Stimulated activated CD8-positive, alpha-beta memory T cell treated with anti-CD3 and anti-CD28 coated beads, Interleukin-7, amount 100 ng/mL, for 48 hours (primary cell): ENCODE measurements at places on chromosomes 4 and X.

- DNase-seq = no peak
Measured at GRCh38 chr4:158492391-158492790, 29.3 kb upstream of the RXFP1 start.

DNA sequence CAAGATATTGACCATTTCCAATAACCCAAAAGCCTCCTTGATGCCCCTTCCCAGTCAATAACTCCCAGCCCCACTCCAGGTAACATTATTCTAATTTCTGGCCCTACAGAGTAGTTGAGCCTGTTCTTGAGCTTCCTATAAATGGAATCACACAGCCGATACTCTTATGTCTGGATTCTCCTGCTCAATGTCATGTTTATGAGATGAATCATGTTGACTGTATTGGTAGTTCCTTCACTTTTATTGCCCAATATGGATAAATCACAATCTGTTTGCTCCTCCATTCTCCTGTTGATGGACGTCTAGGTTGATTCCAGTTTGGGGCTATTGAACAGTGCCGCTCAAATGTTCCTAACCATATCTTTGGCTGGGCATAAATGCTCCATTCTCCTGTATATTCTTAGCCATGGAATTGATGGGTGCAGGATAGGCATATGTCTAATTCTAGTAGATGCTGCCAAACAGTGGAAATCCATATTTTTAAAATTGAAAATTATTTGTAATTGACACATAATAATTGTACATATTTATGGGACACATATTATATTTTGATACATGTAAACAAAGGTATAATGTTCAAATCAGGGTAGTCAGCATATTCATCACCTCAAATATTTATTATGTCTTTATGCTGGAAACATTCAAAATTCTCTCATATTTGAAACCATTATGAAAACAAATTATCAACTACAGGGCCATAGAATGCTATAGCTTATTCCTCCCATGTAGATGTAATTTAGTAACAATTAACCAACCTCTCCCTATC, 40.5 kb upstream of the SLC2A9 start:
- DNase-seq = no peak

DNA sequence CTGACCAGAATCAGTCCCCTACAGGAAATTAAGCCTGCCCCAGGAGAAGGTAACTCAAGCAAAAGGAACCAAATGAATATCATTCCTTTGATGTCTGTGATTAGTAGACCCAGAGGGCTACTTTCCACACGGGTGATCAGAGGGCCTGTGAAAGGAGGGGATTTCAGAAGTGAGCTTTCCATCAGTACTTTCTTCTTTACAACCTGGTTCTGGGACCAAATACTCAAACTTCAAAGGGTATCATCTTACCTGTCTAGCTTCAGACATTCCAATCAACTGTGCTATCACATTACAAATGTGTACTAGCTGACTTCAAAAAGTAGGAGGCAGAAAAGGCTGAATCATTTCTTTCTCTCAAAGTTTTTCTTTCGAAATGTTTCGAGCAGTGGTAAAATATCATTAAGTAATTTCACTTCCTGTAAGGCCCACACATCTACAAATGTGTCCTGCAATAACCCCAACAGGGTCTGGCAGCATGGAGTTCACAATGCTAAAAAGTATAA, 23.9 kb downstream of the ACSL4 start:
- DNase-seq = no peak

DNA sequence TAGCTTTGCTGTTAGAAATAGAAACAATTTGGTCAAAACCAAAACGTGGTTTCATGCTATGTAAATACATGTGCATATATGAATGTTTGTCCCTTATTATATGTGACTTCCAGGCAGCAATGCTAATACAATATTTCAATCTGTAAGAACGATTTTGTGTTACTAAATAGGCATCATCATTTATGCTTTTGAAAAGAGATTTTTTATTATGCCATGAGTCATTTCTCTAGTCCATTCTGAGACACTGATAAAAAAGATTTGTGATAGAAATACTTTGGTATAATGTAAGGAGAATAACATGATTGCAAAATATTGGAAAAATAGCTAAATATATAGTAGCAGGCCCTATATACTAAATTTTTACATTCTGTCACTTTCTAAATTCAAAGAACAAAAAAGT, 28.9 kb downstream of the SYNPO2 start:
- no peak for DNase-seq

GRCh38 chr4:40281099-40281498, 54.0 kb upstream of the CHRNA9 start:
- no peak for DNase-seq

DNA sequence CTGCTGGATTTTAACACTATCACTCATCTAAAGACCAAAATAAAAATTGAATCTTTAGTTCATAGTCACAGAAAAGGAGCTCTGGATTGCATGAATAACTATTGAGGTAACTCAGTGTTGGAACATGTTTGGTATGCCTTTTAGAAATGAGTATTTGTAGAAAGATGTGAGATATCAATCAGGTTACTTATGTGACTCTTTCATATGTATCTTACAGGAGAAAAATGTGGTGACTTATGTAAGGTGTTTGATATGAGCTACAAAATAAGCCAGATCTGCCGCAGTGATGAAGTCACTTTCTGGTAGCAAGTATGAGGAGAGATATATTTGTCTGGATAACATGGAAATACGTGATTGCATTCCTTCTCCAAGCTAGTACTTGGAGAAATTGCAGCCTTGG, 1653.3 kb upstream of the PCDH7 start:
- DNase-seq = no peak

DNA sequence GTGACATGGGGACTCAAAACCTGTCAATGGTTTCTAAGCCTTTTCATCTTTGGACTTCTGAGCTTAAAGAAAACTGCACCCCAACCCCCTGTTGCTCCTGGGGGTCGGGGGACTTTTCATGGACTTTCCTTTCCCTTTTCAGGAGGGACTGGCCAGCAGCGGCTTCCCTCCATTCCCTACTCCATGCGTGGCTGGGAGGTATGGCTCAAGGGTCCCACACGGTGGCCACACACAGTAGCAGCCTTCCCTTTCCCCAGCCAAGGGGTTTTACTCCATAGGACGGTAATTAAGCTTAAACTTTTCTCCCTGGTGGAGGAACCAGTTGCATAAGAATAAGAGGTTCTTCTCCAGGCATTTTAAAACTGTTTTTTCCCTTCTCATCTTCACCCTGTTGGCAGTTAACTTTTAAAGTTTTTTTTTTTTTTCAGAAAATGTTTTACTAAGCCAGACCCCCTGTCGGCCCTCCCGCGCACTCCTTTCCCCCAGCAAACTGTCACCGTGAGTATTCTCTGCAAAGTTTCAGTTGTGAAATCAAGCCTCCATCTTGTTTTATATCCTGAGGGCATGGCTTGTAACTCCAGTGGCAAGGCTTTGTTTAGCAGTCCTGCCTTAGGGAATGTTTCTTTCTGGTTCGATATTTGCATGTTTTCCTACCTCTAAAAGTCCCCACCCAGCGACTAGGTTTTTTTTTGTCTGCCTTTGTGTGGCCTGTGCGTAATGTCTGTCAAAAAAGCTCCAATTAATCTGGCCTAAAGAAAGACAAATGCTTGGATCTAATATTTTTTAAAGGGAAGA, 325.7 kb downstream of the TLL1 start:
- no peak for DNase-seq

DNA sequence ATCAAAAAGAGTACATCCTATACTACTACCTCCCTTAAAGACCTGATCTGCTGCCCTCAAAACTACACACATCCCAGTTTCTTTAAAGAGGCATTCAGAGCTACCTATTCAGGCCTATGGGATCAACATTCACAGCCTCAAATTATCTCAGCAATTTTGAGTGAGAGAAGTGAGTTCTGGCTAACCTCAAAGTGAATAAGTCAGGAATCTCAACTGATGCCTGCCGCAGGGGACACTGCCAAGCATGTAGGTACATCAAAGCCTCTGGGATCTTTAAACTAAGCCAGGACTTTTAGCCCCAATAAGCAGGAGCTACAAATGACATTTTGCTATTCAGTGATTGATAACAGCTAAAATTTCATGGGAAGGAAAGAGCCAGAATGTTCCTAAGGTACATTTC, 11.6 kb downstream of the GRPR start:
- DNase-seq = no peak

DNA sequence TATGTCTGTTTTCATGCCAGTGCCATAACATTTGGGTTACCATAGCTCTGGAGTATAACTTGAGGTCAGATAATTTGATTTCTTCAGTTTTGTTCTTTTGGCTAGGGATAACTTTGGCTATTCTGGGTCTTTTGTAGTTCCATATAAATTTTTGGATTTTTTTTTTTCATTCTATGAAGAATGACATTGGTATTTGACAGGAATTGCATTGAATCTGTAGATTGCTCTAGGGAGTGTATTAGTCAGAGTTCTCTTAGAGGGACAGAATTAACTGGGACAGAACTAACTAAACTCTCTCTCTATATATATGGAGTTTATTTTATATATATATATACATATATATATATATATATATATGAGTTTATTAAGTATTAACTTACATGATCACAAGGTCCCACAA, 32.2 kb upstream of the SLIT2 start:
- no peak for DNase-seq

DNA sequence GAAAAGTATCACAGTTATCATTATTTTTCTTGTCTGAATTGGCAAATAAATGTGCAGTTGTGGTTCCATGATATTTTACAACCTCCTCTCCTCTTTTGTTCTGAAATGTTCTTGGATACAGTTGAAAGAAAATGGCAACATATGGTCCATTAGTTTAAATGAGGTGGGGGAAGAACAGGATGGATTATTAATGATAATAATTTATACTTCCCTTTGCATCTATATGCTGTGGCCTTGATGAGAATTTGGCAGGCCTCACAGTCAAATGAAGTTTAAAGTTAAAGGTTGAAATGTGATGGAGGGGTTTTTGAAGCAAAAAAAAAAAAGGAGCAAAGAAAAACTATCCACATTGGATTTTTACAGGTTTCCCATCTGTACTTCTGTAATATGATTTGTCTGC, 946.3 kb upstream of the INTU start:
- DNase-seq = no peak

DNA sequence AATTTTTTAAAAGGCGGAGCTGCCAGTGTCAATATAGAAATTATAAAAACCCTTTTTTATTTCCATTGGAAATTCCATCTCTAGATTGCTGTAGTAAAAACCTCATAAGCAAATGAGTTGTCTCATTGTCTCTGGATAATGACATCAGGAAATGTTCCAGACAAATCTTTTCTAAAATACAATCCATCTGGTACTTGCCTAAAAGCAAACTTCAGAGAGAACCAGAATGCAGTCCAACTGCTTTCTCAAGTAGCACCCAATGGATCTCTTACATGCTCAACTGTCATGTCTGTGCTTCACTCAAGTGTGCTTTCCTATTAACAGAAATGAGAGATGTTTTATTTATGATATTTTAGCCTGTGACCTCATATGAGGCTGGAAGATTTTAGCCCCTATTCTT, 399.6 kb upstream of the NDST3 start:
- no peak for DNase-seq

DNA sequence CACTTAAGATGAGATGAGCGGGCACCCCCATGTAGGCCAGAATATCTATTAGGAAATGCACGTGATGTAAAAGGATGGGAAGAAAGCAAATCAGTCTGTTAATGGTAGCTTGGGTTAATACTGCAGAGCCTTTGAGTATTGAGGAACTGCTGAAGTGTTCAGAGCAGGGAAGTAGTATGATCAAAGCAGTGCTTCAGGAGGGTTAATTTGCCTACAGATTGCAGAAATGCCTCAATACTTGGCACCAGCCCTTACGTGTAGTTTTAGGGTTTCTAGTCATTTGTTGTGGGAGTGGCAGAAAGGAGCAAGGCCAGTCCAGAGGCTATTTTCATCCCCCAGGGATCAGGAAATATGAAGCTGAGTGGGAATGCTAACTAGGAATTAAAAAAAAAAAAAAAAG, 19.7 kb downstream of the ZFX start:
- DNase-seq = no peak

DNA sequence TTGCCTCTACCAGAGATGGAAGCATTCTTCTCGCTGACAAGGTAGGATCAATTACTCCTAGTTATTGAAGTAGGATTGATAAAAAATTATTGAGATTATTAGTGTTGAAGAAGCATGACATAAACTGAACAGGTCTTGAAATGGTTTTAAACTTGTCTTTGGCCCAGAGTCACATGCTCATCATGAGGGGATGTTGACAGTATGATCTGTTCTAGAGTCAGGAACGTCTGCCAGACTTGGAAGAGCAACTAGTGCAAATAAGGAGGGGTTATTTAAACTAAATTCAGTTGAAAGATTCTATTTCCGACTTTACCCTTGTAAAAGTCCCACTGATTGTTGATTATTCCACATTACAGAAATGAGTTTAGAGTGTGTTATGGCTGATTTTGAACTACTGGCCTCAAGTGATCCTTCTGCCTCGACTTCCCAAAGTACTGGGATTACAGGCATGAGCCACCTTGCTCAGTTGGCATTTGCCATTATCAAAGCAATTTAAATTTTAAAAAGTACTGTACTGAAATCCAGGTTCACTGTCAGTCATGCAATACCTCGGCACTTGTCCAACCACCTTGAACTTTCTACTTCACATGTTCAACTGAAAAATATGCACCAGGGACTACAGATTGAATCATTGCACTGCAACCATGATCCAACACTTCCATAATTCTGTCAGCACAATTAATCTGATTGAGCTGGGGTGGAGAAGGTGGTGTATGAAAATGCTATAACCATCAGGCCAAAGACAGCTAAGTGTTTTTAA, 19.7 kb downstream of the FABP2 start:
- no peak for DNase-seq

DNA sequence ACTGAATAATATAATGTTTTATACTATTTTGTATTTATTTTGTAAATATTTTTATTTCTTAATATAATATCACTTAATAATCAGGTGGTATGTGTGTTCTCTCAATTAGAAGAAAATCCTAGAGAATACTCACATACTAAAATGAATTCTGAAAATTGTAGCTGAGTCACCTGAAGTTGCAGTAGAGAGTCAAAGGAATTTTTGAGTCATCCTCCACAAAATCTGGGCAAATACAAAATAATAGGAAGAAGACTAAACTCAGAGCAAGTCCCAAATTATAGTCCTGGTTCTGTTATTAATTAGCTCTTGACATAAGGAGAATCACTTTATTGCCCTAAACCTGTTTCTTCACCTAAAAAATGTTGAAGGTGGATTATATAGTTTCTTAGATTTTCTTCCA, 57.8 kb downstream of the SPATA4 start:
- DNase-seq = no peak

DNA sequence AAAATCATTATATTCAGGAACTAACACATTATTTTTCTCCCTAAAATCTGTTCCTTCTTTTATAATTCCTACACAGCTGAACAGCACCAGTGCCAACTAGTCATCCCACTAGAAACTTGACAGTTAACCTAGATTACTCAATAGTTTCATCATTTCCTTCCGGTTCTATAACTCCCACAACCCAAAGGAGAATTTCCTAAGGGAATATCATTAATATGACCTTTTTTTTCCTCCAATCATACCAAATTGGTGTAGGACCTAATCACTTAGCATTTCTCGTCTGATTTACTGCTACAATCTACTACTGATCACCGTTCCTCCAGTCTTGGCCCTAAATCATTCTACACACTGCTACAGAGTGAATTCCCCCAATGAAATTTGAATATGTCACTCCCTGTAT, 45.9 kb downstream of the WDFY3 start:
- DNase-seq = no peak

GRCh38 chr4:102780476-102781144, 19.8 kb upstream of the MANBA start:
- DNase-seq = no peak
